ENCODE measurements at places on chromosomes 5 and 9.

GRCh38 chr5:160641405-160641804 lies 210.6 kb downstream of the ATP10B start:
- DNase-seq, result no peak

DNA sequence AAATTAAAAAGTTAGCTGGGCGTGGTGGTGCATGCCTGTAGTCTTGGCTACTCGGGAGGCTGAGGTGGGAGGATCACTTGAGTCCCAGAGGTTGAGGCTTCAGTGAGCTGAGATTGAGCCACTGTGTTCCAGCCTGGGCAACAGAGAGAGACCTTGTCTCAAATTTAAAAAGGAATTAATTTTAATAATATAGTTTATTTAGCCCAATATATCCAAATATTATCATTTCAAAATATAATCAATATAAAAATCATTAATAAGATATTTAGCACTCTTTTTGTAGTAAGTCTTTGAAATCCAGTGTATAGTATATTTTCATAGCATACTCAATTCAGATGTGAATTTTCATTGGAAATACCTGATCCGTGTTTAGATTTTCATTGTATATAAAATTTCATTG lies 43.2 kb upstream of the ORM1 start:
- DNase-seq, result no peak

DNA sequence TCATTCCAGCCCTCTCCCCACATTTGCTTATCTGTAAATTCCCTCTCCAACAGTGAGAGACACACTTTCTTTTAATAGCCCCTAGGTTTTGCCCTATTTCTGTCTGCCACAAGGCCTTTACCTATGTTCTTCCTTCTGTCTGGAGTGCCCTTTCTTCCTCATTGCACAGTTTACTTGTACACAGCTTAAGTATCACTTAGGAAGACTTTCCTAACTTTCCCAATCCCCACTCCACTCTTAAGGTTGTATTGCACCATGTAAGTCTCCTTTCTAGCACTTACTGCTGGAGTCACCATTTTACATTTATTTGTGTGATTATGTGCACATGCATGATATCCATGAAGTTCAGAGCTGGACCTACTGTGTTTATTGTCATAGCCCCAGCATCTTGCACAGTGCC lies 10.8 kb upstream of the CKMT2 start:
- no peak for DNase-seq

DNA sequence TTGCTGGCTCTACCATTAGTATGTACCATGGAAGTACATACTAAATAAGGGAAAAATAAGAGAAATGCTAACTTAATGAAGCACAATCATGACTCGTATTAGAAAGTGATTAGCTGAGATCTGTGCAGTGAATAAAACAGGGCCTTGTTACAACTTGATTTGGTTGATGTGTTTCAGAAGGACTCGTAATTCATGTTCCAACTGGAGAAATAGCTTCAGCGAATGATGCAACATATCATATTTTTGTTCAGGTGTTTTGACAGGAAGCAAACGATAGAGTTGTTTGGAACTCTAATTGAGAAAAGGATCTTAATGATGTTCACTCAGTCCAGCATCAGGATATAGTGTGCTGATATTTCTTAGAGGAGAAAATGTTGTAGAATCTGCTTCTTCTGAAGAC lies 474.6 kb upstream of the WWC1 start:
- DNase-seq, result no peak

- no peak for DNase-seq
Measured at GRCh38 chr5:42526179-42526578, 102.9 kb downstream of the GHR start.

DNA sequence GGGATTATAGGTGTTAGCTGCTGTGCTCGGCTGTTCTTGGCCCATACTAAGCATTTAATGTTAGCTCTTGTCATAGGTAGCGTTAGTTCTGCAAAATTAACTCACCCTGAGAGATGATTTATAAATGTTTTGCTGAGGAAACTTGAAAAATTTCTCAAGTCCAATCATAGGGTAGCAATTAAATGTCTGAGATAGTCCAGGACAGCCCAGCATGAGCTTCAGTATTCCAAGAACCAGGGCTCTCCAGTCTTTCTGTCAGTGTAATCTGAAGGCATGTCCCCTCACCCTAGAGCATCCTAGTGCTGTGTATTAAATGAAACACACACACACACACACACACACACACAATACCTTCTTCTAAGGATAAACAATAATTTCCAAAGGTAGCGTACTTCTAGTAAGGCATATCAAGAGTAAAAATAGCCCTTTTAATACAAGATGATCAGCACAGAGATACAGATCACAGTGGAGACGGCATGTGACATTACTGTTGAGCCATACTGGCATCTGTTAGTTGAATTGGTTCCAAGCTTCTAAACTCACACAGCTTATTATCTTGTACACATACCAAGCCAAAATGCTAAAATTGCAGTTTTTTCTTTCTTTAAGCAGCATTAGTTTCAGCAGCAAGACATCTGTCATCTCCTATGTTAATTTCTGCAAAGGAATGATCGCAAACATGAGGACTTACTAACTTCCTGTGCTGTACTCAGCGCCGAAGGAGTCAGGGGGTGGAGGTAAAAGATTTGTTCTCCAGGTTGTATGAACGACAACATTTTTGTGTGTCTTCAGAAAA lies 46.3 kb upstream of the JMY start:
- DNase-seq, result no peak

DNA sequence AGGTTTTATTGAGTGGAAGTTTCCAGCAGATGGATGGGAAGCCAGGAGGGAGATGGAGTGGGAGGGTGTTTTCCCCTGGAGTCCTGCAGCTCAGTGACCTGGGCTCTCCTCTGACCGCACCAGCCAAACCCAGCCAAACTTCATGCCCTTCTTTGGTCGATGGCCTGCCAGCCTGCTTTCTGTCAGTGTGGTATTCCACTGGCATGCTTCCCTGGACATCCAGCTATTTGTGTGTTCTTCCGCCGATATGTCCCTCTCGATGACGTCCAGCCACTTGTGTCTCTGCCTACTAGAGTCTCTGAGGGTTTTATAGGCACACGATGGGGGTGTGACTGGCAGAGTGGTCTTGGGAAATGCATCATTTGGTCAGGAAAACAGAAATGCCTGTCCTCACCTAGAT lies 33.8 kb downstream of the GPBP1 start:
- DNase-seq, result no peak

DNA sequence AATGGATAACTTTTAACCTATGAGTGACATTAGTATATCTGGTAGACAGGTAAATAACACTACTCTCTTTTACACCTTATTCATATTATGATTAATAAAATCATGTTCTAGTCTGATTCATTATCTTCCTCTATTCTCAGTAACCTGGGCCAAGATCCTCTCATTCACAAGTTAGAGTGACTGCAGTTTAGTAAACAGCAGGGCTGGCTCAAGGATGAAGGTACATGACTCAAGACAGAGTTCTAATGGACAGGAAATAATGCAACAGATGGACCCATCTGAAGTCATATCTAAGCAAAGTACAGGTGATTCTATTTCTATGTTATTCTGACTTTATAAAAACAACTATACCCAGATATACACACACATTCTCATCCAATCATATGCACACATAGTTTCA lies 582.5 kb upstream of the CDH18 start:
- DNase-seq, result no peak

- DNase-seq, result no peak
Measured at GRCh38 chr5:149424371-149425315, 45.6 kb upstream of the IL17B start.

DNA sequence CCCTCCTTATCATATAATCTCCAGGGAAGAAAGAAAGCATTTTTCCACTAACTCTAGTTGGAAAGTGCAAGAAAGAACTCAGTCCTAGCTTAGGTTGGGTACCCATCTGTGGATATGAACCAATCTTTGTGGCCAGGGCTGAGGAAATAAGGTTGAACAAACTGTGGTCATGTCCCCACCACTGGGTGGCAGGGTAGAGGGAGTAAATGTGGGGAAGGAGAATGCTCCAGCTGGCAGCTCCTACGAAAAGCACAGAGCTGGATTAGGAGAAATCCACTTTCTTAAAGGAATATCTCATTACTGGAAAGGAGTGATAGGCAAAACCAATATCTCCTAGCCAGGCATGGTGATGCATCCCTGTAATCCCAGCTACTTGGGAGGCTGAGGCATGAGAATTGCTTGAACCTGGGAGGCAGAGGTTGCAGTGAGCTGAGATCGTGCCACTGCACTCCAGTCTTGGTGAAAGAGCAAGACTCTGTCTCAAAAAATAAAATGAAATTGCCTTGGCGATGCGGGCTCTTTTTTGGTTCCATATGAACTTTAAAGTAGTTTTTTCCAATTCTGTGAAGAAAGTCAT lies 175.1 kb downstream of the CCDC192 start:
- peak; percentile 39 for DNase-seq

- no peak for DNase-seq
Measured at GRCh38 chr5:32733590-32734340, 22.6 kb downstream of the NPR3 start.

DNA sequence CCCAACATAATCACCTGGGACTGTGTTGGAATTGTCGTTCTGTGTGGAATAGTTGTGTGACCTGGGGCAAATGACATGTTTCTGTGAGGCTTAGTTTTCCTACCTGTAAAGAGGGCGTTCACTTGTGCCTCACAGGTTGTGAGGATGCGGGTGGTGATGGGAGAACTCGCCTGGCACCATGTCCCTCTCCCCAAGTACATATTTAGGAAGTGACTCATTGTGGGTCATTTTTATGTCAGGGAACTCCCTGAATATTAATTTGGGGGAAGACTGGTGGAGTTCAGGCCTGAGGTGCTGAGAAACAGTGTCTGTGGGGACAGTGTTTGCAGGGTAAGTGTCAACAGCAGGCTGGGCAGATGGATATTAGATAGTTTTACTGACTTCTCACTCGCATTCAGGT lies 144.7 kb downstream of the KDM4C start:
- DNase-seq, result no peak

- DNase-seq, result no peak
Measured at GRCh38 chr9:121304707-121305106, 36.7 kb downstream of the GSN start.

- DNase-seq, result no peak
Measured at GRCh38 chr5:117486261-117486660, 911.6 kb upstream of the SEMA6A start.

DNA sequence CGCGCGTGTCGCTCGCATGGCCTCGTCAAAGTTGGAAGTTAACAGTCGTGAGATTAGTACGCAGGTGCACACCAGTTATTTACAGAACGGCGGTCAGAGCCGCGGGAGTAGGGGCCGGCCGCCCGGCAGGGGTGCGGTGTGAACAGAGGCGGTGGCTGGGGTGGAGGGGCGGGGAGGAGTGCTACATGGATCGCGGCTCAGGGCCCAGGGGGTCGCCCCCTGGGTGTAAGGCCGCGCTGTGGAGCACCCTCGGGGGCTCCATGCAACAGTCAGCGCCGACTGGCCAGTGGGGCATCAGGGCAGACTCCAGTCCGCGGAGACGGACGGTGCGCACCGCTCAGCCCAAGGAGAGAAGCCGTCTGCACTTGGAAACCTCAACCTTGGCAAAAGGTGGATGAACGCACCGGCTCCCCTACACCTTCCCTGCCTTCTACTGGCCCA lies 60.3 kb downstream of the ZNF354C start:
- DNase-seq, result no peak

DNA sequence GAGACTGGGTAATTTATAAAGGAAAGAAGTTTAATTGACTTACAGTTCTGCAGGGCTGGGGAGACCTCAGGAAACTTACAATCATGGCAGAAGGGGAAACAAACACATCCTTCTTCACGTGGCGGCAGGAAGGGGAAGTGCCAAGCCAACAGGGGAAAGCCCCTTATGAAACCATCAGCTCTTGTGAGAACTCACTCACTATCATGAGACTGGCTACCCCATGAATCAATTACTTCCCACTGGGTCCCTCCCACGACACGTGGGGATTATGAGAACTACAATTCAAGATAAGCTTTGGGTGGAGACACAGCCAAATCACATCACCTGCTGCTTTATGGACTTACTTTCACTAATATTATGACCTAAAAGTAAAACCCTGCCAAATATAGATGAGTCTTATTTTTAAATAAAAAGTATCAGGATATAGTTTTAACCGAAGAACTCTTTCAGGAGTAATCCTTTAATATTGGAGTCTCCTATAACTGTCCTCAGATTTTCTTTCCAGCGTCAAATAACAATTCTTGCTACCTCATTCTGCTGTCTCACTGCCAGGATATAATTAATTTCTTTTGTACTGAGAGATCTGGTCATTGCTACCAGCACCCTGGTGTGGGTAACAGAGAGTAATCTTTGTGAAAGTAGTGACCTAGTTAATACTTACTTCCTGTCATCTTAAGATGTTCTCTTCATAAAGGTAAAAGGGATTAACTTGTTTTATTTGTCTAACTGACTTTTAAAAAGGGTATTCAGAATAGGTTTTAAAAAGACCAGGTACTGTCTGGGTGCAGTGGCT lies 68.6 kb downstream of the NLN start:
- no peak for DNase-seq

GRCh38 chr9:105608721-105609598 lies 51.0 kb downstream of the FKTN start:
- no peak for DNase-seq

DNA sequence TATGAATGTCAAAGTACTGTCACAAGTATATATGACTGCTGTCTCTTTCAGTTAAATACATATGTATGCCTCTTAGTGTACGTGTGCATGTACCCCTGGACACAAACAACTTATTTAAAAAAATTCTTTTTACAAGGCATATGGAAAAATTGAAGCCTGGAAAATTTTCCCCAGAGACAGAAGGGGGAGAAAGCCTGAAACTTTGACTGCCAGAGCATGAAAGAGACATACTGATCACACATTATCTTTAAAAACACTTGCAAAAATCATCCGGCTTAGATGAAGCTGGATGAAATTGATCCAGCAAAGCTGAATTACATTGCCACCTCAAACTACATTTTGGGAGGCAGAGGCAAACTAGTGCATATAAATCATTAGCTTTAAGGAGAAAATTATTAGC lies 88.0 kb upstream of the NFIB start:
- DNase-seq, result no peak

- peak; percentile 67 for DNase-seq
Measured at GRCh38 chr5:116361171-116361967, 213.3 kb downstream of the SEMA6A start.

DNA sequence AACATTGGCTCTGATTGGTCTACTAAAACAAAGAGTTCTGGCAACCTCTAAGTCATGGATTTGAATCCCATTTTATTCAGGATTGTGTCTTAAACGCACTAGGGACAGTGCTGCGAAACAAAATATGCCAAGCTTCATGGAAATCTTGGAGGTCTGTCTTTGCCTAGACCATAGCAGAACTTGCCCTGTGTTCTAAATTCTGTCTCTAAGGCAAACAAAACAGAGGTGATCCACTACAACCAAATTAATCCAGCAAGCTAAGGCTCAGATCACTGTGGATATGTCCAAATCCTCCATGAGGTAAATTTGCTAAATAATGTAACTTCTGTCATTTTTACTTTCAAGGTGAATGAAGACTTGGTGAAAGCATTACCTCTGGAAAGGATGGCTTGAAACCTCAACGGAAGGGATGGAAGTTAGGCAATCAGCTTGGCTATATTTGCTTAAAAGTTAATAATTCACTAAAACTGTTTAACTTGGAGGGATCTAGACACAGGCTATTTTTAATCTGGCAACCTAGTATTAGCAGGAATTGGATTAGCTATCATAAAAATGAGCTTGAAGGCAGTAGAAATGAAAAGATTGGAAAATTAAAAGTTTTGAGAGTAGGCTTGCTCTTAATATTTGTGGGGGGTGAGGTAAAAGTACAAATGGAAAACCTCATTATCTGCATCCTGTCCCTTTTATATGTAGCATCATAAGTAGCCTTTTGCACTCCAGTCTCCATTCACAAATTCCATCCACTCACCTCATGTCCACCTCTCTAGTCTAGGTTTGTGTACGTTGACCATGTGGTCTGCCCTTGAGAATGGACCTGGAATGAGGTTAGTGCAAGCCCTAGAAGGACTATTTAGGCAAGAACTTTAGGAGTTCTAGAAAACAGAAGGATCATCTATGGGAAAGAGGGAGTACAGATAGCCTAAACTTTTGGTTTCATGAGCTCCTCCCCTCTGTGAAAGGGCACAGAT lies 176.2 kb downstream of the SMC2 start:
- no peak for DNase-seq
